ENCODE measurements at places on chromosomes 7 and 10.

DNA sequence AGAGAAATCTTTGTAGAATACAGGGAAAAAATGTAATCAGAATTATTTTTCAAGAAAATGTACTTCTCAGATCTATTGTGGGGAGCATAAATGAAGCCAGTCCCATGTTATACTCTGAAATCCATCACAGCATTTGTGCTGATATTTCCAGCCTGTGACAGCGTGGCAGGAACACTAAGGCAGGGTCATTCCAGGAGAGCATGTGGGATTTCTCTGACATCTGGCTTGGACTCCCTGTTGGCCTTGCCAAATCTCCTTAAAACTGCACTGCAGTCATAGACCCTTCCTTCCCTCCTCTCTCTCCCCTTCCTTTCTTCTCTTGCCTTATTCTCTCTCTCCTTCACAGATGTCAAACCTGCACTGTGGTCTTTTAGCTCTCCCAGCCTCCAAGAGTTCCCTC, 6.5 kb upstream of the TSPAN13 start:
- peak; percentile 43 for DNase-seq

GRCh38 chr10:130737621-130738020, 573.9 kb downstream of the TCERG1L start:
- peak; percentile 85 for DNase-seq

DNA sequence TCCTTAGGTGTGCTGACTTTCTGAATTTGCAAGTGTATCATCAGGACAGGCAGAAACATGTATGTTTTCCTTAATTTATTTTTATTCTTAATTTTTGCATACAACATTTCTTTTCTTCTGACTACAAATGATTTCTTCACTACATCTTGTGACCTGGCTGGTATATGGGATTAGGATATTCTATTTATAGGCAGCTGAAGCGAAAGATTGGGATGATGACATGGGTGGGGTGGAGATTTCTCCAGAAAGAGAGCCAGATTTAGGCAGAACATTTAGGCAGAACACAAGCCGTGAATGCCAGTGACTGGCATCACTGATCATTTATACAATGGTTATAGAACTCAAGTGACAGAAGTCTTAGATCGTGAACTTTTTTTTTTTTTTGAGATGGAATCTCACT, 256.7 kb downstream of the KLF6 start:
- DNase-seq = no peak

DNA sequence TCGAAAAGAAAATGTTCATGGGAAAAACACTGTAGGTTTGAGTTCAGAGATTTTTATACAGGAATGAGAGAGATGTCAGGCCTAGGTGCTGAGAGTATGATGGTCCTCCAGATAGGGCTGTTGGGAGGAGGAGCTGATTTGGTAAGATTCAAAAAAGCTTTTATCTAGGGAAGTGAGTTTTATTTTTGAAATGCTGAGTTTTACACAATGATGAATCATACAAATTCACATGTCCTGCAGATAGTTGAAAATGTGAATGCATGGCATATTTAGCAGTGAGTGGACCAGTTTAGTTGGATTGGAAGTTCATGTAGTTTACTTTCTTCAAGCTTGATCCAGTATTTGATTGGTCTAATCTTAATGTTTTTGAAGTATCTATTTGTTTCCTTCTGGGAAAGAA, 154.8 kb downstream of the LRRC4 start:
- no peak for DNase-seq

GRCh38 chr7:45225948-45226335, 68.4 kb downstream of the RAMP3 start:
- no peak for DNase-seq

DNA sequence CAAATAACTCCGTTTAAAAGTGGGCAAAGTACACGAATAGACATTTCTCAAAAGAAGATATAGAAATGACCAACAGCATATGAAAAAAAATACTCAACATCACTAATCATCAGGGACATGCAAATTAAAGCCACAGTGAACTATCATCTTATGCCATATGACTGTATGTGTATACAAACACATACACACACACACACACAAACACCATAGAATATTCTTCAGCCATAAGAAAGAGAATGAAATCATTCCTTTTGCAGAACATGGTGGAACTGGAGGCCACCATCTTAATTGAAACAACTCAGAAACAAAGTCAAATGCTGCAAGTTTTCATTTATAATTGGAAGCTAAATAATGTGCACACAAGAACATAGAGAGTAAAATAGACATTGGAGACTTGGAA, 1019.4 kb downstream of the KCNMA1 start:
- no peak for DNase-seq

Measured in tongue (tissue), 3 donors.